Umbilical cord (tissue), 2 donors: ENCODE measurements at places on chromosomes 3 and 15. TPM values are rescaled to one million over a fixed set of nuclear protein-coding genes. Genes with fewer than 3 reads are reported as not detected.

PAQR5 gene
- 0.96 TPM for total RNA-seq

CPNE9 gene
- not detected for total RNA-seq

GPR149 gene
- total RNA-seq: 1.7 TPM

MESP2 gene
- not detected for total RNA-seq

LRRC3B gene
- 9.6 TPM for total RNA-seq

SPINK8 gene
- not detected for total RNA-seq

DPPA2 gene
- total RNA-seq: not detected

IL5RA gene
- total RNA-seq: 3.9 TPM

TMCO5A gene
- total RNA-seq: 5.3 TPM

SNRPN gene
- 97.7 TPM for total RNA-seq

ISL2 gene
- not detected for total RNA-seq

SEMA3G gene
- 1.4 TPM for total RNA-seq

SSUH2 gene
- total RNA-seq: 3.9 TPM

ATP2B2 gene
- 1.4 TPM for total RNA-seq

CNTN4 gene
- total RNA-seq: 40.0 TPM

MAN2A2 gene
- 41.4 TPM for total RNA-seq

PRR20G gene
- 3.9 TPM for total RNA-seq

GOLGA8T gene
- total RNA-seq: not detected

CTDSPL2 gene
- 94.9 TPM for total RNA-seq

PPP1R14D gene
- 1.7 TPM for total RNA-seq

ATP8B4 gene
- 39.5 TPM for total RNA-seq

CTSH gene
- total RNA-seq: 19.3 TPM

CCR3 gene
- 41.7 TPM for total RNA-seq
